SHP77 (cell line): ENCODE measurements at places on chromosomes 7 and 10.

DNA sequence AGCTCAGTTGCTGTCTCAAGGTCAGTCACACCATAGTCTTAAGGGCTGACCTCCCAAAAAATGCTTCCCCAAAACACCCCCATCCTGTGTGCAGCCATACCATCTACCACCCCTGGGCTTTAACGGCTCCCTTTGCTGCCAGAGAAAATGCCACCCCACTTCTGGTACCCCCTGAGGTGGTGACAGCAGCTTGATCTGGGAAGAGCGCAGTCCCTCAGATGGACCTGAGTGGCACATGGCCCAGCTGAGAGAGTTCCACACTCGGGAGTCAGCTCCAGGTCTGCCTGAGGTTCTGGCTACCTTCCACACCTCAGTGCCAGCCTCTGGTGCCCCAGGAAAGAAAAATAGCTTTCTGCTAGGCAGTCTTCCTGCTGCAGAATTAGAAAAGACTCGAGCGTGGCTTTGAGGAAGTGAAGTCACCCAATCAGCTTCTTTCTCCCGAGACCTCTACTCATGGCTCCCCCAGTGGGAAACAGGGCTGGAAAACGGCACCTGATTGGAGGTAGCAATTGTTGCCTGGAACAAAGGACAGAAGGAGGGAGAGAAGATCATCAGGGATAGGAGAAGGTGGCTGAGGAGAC is 151.7 kb downstream of the ARHGAP21 start:
- no peak for DNase-seq

- DNase-seq = no peak
These were observed 5.6 kb downstream of the OGA start for GRCh38 chr10:101812606-101813005.

DNA sequence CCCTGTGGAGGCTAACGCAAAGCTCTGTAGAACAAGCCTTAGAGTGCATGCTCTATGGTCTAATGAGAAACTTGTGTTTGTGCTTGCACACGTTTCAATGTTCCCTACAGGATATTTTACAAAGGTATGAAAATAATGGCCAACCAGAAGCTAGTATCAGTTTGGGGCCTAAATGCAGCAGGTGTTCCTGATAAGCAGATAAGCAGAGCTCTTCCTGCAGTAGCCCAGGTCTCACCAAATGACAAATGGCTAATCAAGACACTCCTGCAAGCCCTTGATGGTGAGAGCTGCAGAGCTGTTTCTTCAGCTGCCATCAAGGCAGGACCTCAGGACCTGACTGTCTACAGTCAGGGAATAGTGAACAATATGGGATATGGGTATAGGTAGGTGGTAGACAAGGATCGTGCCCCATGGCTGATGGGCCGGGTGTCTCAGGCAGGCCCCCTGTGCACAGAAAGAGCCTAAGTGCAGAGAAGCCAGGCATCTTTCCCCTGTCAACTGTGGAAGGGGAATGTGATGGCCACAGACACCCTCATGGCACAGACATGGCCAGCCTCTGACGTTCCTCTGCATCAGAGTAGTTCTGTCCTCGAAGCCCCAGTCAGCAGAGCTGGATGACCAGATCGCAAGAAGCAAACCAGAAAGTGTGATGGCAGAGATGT is 23.2 kb upstream of the RASSF4 start:
- DNase-seq = no peak

DNA sequence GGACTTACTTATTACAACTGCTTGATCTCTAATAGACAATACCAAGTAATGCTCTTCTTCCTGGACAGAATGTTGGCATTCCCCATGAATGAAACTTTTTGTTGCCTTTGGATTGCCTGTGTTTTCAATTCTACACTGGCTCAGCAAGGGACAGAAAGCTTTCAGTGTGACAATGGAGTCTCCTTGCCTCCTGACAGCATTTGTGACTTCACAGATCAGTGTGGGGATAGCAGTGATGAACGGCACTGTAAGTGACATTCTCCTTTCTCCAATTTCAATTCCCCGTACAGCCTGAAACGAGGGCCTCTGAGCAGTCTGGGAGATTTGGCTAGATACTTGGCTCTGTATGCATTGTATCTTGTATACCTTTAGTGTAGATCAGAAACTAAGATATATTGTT is 290 bp downstream of the MALRD1 start:
- DNase-seq = peak; percentile 3

DNA sequence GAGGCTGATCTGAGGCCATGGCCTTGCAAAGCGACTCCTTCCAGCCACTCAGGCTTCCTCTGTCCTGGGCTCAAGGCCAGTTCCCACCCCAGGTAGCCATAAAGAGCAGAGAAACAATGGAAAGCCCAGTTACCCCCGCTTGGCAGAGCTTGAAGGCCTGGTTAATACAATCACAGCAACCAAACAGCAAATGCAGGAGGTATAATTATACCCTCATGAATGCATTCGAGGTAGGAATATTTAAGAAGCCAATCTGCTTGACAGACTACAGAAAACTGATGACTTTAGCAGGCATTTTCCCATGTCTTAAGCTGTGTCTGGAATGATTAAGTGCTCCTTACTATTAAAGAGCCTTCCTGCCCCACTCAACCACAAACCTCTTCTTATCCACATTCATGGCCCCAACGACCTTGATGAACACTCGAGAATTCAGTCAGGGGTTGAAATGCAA is 114.1 kb upstream of the MACROH2A2 start:
- DNase-seq = no peak

- peak; percentile 27 for DNase-seq
These were observed at the start of gene UNC5B for GRCh38 chr10:71212318-71213126. Gene UNC5B (plus strand): TSS chr10:71212570. CDS start chr10:71212986, 416 bp downstream.

GRCh38 chr10:75012471-75012870 is 99.0 kb upstream of the SAMD8 start:
- DNase-seq = no peak

- DNase-seq = no peak
These were observed 123.2 kb downstream of the NRP1 start for GRCh38 chr10:33211106-33211878.

DNA sequence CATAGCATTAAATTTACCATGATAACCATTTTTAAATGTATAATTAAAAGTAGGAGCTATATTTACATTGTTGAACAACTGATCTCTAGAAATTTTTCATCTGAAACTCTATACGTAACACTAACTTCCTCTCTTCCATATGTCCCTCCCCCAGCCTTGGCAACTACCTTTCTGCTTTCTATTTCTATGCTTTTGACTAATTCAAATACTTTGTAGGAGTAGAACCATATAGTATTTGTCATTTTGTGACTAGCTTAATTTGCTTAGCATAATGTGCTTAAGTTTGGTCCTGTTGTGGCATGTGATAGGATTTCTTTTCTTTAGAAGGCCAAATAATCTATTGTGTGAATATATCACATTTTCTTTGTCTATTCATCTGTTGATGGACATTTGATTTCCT is 225.3 kb upstream of the POT1 start:
- no peak for DNase-seq

DNA sequence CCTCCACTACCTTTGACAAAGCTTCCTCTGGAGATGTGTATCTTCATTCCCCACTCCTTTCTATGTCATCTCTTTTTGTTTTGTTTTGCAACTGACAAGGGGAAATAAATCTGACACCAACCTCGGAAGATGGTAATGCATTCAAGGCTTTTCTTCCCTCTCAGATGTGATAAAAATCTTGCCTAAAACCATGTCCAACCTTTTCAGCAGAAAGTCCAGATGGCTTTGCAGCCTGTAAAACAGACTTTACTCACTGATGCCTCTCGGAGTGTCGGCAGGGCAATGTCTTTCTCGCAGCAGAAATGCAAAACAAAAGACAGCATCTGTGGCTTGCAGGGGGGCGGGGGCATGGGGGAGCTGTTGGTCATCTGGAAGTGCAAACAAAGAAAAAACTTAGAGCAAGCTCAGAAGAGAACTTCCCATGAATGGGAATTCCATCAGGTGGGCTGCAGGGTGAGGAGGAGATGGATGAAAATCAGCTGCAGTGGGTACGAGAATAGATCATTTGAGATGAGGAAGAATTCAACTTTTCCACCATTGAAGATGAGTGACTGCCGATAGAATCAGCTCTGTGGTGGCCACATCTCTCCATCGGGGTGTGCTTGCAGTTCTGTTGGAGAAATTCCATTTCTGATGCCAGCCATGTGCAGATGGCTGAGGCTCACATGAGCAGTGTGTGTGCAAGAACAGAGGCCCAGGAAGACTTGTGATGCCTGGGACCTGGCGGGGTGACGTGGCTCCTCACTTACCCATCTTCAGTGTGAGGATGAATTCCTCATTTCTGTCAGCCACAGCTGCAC is 237.7 kb downstream of the WDR37 start:
- peak; percentile 4 for DNase-seq

DNA sequence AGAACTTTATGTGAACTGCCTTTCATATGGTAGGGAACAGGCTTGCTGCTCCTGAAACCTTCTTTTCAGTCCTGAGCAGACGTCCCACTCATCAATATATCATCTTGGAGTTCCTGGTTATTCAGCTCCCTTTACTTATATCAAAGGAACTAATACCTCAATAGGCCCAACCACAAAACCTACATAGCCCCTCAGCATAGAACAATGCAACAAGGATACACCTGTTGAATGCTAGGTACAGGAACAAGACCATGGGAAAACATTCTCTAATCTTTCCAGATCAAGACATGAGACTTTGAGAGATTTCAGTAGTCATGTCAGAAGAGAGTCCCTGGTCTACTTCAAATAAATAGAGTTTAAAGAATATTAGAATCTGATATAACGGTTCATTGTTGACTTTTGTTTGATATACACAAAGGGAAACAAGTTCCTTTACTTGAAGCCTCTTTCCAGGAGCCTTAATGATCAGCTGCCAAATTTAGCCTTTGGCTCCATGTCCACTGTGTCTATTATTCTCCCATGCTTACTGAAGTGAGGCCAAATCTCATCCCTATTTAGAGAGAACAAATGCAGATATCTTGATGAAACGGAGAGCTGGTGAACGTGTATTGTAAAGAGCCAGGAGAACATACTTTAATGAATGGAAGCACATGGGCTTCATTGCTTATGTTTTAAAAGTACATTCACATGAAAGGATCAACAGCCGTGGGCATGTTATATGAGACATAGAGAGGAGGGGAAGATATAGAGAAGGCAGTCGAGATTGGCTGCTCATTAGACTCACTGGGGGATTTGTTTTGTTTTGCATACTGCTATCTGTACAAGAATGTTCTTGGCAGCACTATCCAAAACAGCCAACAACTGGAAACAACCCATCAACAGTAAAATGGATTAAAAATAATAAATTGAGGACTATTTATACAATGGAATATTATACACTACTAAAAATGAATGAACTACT is 9.5 kb downstream of the RHOBTB1 start:
- no peak for DNase-seq

DNA sequence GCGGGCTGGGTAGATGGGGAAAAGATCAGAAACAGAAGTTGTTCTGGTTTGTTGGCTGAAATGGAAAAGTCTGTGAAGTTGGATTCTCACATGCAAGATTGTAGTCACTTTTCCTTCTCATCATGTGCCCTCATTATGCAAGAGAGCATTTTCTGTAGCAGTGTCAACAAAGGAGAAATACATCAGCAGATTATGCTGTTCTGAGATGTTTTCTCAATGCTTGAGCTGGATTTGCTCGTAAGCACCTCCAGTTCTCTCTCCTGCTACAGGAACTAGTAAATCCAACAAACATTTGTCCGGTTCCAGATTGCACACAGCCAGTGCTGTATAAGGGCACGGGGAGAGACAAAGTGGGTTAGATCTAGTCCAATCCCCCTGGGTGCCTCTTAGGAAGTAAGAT is 90.0 kb downstream of the GATA3 start:
- no peak for DNase-seq

GRCh38 chr7:2524808-2525657 is 5.5 kb downstream of the LFNG start:
- no peak for DNase-seq

DNA sequence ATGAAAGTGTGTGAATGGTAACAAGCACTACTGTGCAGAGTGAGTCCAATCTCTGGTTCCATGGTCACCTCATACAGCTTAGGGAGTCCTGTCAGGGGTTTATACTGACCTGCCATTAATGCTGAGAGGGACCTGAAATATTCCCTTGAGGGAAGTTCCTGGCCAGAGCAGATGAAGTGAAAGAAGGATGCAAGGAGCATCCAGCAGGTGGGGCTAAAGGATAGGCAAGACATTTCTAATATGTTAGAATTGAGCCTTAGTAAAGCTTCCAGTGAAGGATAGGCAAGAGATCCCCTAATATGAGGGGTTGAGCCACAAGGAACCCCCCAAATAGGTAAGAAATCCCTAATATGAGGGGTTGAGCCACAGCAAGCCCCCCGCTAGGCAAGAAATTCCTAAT is 25.5 kb upstream of the FAM221A start:
- peak; percentile 17 for DNase-seq

DNA sequence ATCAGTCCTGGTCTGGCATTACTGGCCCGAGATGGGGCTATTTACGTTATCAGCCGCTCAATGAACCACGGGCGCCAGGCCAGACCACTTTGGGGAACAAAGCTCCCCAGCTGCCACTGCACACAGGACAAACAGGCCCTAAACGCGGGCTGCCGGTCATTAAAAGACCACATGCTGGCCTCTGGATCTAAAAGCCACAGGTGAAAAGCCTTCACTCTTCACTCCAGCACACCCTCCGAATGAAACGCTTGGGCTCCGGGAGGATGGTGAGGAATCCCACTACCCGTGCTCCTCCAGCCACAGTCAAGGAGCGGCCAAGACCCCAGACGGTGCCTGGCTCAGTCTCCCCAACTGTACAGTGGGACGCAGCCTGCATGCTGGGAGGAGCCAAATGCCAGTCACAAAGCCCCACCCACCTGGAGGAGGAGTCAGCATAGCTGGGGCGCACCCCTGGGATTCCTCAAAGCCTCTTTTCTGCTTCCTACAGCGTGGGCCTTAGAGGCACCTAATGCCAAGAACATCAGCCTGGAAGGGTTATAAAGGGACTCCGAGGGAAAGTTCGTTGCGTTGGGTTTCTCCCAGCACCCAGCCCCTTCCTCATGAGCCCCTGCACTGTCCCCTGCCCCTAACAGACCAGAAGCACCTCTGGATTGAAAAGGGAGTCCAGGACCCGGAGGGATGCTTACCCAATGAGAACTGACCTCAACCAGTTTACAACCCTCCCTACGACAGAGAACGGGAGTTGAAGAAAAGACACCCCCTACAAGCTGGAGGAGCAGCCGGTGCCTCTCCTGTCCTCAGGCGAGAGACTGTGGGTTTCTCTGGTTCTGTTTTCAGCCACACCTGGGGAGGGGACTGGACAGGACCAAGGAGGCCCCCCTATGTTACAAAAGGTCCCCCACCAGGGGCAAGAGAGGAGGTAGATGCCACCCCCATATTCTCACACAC is 4.7 kb downstream of the PDGFA start:
- no peak for DNase-seq

DNA sequence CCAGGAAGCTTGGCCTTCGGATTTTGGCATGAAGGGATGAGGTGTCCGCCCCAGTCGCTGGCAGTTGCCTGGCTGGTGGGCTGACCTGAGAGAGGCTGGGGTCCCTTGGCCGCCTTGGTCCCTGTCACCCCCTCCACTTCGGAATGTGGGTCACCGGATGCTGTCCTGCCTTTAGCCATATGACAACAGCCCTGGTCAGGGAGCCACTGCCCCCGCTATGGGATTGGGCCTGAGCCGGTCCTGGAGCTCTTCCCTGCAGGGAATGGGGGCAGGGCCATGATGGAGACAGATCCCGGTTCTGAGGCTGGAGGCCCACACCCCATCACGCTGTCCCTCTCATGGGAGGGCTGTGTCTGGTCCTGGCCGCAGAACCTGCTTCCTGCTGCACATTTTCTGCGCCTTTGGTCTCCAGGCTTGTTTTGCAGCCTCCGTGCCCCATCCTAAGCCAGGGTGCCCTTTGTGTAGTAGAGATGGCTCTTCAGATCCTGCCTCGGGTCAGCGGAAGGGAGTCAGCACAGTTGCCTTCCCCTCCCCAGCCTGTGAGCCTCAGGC is 22.6 kb downstream of the PFKFB3 start:
- no peak for DNase-seq

- no peak for DNase-seq
These were observed 14.0 kb upstream of the CNPY1 start for GRCh38 chr7:155560196-155560885.

GRCh38 chr7:7641129-7641663 is 644 bp downstream of the UMAD1 start:
- DNase-seq = peak; percentile 35
